Bronchial smooth muscle cell (primary cell): ENCODE measurements at places on chromosomes 1 and 21. TPM values are rescaled to one million over a fixed set of nuclear protein-coding genes. Genes with fewer than 3 reads are reported as not detected.

FAM167B gene
- total RNA-seq, result 0.34 and 0.47 TPM in 2 replicates

CRB1 gene
- total RNA-seq, result 0.26 and 0.47 TPM in 2 replicates

DIRAS3 gene
- total RNA-seq, result 1.3 and 5.2 TPM in 2 replicates

RSPO1 gene
- 0.16 and 1.8 TPM in 2 replicates for total RNA-seq

KMO gene
- total RNA-seq, result not detected in 2 replicates

EBNA1BP2 gene
- 32.6 and 39.9 TPM in 2 replicates for total RNA-seq

RBM11 gene
- total RNA-seq, result not detected in 2 replicates

ACKR1 gene
- not detected in 2 replicates for total RNA-seq

MNDA gene
- not detected in 2 replicates for total RNA-seq
